ENCODE measurements at places on chromosomes 3 and 15. TPM values are rescaled to one million over a fixed set of nuclear protein-coding genes. Genes with fewer than 3 reads are reported as not detected.

The IL17RE gene
- total RNA-seq = 5.5 TPM

The UPK1B gene
- total RNA-seq = not detected

The NPAP1 gene
- total RNA-seq = not detected

The MNS1 gene
- not detected for total RNA-seq

The RHOV gene
- total RNA-seq = 0.14 TPM

The CISH gene
- 242 TPM for total RNA-seq

The STXBP5L gene
- total RNA-seq = not detected

The SCN11A gene
- 0.44 TPM for total RNA-seq

The CHRNA7 gene
- total RNA-seq = 0.46 TPM

The IL16 gene
- total RNA-seq = 50.9 TPM

The NANOGP8 gene
- not detected for total RNA-seq

The KIF15 gene
- total RNA-seq = 32.4 TPM

The KLHL40 gene
- total RNA-seq = not detected

The TF gene
- total RNA-seq = 1.7 TPM

Measured in activated T-cell treated with anti-CD3 and anti-CD28 coated beads, Interleukin-2, amount 50 U/mL, for 72 hours (primary cell).